ENCODE measurements at places on chromosomes 7 and 10.

- no peak for DNase-seq
Measured at GRCh38 chr7:122268101-122268500, 36.4 kb downstream of the FEZF1 start.

- DNase-seq: no peak
Measured at GRCh38 chr7:2112261-2113198, 120.2 kb downstream of the MAD1L1 start.

DNA sequence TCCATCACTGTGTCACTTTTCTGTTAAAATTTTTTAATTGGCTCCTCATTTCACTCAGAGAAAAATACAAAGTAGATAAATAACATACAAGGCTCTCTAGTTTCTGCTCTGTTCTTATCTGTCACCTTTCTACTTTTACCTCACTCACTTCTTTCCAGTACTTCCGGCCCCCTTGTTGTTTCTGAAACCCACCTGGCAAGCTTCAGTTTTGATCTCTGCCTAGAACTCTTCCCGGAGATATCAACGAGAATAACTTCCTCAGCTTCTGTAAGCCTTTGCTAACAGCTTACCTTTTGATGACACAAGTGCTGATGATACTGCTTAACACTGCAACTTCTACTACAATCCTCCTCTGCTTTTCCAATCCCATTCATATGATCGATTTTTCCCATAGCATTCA lies 566.2 kb downstream of the PCDH15 start:
- no peak for DNase-seq

DNA sequence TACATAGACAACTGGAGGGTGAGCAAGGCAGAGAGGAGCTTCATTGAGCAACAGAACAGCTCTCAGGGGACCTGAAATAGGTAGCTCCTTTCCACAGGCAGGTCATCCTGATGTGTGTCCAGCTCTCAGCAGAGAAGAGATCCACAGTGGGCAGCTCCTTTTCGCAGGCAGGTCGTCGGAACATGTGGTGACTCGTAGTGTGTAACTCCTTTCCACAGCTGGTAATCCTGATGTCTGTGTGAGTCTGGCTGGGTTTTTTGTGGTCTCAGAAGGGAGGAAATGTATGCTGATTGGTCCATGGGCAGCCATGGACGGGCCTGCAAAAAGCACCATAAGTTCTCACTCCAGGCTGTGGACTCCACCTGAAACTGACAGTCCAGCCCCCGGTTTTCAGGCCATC lies 24.4 kb upstream of the TES start:
- DNase-seq: no peak

GRCh38 chr10:61898435-61898778 lies 3.1 kb upstream of the ARID5B start:
- DNase-seq: no peak

DNA sequence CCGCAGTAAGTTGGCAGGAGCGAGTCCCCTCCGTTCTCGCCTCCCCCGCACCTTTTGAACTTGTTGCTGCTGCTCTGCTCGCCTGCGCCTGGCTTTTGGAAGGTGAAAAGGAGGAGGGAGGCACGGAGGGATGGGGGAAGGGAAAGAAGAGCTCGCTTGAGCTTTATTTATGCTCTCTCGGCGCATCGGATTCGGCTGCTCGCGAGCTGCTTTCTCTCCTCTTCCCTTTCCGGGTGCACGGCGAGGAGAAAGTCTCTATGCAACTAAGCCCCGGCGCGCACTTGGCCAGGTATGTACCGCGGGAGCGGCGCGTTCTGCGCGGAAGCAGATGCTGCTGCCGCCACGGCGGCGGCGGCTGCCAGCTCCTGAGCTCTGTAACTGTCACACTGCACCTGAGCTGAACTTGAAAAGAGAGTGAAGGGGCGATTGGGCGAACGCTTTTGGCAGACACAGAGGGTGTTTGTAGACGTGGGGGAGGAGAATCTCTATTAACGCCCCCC lies 551 bp downstream of the KCND2 start:
- DNase-seq: no peak

- no peak for DNase-seq
Measured at GRCh38 chr7:28348636-28349035, 63.7 kb upstream of the CREB5 start.

- no peak for DNase-seq
Measured at GRCh38 chr7:90538405-90538804, 57.7 kb upstream of the CDK14 start.

- no peak for DNase-seq
Measured at GRCh38 chr7:39433550-39433949, 132.7 kb upstream of the YAE1 start.

GRCh38 chr7:130954918-130955564 lies 221.0 kb upstream of the KLF14 start:
- no peak for DNase-seq

- DNase-seq: no peak
Measured at GRCh38 chr10:71234970-71235685, 22.8 kb downstream of the UNC5B start.

- DNase-seq: no peak
Measured at GRCh38 chr10:125006921-125007426, 65.1 kb downstream of the ZRANB1 start.

GRCh38 chr7:69448071-69448470 lies 150.2 kb upstream of the AUTS2 start:
- no peak for DNase-seq

- no peak for DNase-seq
Measured at GRCh38 chr7:73621168-73622063, 2.9 kb downstream of the MLXIPL start.

- no peak for DNase-seq
Measured at GRCh38 chr7:46229409-46229808, 308.3 kb upstream of the IGFBP3 start.

- no peak for DNase-seq
Measured at GRCh38 chr7:133183969-133184368, 68.9 kb upstream of the EXOC4 start.

DNA sequence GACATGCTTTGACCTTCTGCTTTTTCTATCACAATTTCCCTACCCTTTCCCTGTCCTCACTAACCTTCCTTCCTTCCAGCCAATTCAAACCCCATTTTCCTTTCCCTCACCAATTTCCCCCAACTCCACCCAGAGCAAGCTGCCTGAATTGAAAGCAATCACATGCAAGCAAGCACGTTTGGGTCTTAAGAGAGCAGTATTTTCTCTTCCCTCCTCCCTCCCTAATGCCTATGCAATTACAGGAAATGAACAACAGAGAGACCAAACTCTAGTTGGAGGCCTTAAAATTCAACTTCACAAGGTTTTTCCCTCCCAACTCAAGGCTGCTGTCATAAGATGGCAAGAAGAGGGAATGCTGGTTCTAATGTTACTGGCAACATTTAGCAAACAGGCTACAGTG lies 117.2 kb downstream of the MYOF start:
- no peak for DNase-seq

- DNase-seq: no peak
Measured at GRCh38 chr10:30997536-30998235, 34.0 kb downstream of the ZNF438 start.

DNA sequence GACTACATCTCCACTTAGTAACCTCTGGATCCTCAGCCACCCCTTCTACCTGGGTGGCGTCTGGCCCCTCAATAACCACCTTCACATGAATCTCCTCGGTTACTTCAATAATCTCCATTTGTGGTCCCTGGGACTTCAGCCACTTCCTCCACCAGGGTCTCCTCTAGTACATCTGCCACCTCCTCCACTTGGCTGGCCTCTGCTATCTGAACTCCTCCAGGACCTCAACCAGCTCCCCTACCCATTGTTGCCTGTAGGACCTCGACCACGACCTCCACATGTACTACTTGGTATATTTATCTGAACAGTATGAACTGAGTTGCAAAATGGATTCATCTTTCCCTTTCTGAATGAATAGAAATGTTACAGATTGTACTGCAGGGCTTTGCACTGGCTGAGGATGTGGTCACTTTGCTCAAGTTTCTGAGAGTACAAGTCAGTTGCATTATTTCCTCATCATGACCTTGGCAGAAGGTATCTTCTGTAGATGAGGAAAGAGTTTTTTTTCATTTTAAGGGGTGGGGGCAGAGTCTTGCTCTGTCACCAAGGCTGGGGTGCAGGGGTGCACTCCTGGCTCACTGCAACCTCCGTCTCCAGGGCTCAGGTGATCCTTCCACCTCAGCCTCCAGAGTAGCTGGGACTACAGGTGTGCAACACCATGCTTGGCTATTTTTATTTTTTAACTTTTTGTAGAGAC lies 36.0 kb downstream of the MAT1A start:
- DNase-seq: no peak

- no peak for DNase-seq
Measured at GRCh38 chr7:128021366-128021765, 9.9 kb downstream of the LRRC4 start.

- no peak for DNase-seq
Measured at GRCh38 chr10:70529848-70530247, 51.3 kb downstream of the PALD1 start.

DNA sequence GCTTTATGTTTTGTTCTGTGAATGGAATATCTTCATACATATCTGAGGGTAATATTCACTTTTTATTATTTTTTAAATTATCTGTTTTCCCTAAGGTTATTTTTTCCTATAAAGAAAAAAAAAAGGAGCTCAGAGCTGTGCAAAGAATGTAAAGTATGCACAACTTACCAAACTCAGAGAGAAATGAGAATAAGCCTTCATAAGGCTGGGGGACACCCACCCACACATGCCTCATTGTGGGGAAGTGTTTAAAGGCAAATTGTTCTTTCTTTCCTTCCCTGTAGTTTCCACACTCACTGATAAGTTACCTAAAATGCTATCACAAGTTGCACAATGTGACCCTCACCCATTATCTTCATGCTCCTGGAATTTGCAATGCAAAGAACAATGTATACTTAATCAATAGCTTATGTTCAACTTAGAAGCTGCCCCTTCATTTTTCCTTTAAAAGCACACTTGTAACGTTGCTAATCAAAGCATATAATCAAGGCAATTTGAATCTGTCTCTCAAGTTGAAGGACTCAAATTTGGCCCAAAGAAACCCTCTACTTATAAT lies 108.1 kb downstream of the GNAT3 start:
- DNase-seq: no peak

DNA sequence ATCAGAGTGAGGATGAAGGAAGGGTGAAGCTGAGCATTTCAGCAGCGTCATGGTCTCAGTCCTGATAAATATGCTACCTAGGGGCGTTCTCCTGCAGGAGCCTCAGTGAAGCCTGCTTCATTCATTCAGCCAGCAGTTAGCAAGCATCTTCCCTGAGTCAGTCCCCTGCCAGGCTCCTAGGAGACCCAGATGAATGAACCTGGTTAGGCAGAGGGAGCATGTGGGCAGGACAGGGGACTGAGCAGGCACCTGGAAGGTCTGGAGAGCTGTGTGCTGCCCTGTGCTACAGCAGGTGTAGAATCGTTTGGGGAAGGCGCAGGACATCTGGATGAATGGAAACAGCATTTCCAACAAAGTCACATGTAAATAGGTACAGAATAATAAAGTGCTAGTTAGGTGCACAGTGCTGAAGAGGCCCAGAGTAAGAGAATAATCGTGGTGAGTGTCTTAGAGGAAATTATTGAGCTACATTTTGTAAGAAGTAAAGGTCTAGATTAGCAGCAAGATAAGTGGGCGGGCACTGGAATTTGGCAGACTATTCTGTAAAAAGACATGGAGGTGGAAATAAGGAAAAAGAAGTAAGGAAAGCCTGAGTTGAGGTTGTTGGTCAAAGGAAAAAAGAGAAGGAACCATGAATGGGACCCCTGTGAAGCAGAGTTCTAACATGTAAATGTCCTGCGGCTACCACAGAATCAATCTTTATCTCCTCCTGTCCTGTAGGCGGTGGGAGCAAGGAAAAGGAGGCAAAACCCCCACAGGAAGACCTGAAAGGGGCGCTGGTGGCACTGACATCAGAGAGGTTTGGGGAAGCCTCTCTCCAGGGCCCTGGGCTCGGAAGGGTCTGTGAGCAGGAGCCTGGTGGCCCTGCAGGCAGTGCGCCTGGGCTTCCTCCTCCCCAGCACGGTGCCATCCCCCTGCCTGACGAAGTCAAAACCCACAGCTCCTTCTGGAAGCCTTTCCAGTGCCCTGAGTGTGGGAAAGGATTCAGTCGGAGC lies 12.0 kb downstream of the ZSCAN25 start:
- DNase-seq: no peak

- DNase-seq: no peak
Measured at GRCh38 chr10:21530641-21531040, 3.4 kb upstream of the MLLT10 start.

GRCh38 chr7:134327896-134328295 lies 11.2 kb upstream of the SLC35B4 start:
- no peak for DNase-seq

GRCh38 chr7:132519936-132520335 lies 56.3 kb downstream of the PLXNA4 start:
- no peak for DNase-seq

DNA sequence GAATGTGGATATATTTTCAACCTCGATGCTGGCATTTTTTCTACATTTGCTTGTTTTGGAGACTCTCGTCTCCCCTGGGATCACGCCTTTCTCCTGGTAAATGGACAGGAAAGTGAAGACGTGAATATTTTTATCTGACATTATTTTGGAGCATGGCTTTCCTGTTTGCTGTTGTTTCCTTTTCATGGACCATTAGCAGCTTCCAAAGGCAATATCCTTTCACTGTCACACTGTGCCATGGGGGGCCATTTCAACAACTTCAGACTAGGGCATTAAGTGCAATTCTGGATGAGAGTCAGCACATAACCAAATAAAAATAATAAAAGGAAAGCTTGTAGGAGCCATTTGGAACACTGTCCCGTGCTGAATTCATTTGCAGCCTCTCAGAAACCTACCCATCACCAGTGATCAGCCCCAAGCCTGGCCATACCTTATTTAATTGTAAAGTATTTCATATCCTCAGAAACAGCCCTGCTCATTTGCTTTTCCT lies 75.9 kb upstream of the NEUROD6 start:
- no peak for DNase-seq

DNA sequence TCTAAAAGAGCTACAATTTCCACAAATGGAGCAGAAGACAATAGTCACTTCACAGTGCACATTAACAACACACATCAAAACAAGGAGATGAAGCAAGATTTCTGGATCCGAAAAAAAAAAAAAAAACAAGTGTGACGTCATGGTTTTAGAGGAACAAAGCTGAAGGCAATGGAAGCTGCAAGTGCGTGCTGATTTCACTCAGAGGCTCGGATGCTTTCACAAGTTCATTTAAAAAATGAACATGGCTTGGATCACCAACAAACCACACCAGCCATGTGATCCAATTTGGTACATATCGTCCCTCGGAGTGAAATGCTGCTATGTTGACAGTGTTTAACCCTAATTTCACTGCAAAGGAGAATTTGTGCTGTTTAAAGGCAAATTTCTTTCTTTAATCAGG lies 337.0 kb upstream of the PRKCQ start:
- no peak for DNase-seq

DNA sequence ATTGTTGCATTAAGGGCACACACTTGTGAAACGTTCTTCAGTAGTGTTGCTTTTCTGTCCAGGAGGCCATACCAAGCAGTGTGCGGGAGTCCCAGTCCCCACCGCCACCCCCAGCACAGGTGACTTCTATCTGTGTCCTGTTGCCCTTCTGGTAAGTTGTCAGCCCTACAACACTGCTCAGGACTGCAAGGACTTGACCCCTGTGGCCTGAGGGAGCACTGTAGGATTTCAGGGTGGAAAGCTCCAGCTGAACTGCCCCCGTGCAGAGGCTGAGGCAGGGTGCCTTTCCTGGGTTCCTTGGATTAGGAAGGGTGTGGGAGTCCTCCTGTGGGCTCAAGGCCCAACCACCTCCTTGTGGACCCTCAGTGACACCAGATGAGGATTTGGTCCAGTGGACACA lies 26.8 kb upstream of the ZNF488 start:
- no peak for DNase-seq

GRCh38 chr7:77338883-77339629 lies 77.1 kb downstream of the GSAP start:
- DNase-seq: no peak

All from stimulated activated CD4-positive, alpha-beta T cell treated with anti-CD3 and anti-CD28 coated beads, Interleukin-1b, Interleukin-23, amount 100 ng/mL, for 1 hour (primary cell).